ENCODE measurements at places on chromosomes 11 and 22.

DNA sequence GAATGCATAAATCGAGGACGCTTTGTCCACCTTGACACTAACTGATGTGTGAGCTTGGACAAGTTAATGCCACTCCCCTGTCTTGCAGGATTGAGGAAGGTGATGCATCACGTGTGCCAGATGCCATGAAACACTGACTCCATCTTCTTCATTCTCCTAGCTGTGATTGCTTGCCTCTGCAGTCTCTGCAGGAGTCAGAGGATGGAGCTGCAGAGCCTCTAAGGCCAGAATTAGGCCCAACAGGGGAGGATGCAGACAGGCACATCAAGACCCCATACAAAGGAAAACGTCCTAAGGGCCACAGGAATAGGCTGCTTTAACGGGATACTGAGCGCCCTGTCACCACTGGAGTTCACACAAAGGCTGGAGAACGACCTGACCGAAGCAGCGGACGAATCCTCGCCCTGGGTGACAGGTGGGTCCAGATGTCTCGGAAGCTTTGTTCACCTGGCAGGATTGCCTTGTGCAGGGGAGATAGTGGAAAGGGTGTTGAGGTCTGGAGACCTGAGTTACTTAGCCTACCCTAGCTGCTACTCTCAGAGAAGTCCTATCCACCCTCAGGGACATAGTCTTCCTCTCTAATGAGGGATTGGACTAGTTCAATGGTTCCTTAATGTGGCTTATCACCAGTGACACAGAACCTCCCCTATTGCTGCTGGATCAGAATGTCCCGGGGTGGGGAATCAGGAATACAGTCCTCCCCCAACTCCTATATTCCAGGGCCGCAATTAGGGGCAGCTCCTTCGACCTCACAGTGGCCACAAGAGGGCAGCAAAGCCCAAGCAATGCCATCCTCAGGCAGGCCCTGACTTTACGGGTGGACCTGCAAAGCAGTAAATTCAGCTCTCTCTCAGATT is 32.4 kb downstream of the DBX1 start:
- peak; percentile 59 for DNase-seq

DNA sequence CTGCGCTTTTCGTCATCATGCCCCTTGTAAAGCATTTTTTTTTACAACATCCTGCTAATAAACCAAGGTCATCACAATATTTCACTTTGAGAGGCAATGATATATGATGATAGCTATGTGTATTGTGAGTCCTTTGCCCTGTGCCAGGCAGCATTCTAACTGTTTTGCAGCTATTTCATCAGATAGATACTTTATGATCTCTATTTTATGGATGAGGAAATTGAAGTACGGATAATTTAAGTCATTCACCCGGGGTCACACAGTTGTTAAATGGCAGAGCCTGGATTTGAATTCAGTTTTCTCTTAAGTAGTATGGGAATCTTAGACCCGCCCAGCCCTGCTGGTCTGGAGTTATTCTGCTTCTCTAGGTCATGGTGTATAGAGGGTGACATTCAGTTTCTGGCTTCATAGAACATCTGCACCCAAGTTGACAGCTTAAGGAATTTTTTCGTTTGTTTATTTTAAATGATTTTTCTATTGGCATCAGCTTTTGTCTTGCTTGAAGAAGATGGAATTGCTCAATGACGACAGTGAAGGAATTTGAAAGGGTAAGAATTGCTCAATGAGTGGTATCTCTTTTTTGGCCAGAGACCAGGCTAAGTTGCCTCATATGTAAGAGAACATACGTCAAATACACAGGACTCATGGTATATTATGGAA is 926 bp downstream of the PRR5L start:
- DNase-seq: peak; percentile 71

DNA sequence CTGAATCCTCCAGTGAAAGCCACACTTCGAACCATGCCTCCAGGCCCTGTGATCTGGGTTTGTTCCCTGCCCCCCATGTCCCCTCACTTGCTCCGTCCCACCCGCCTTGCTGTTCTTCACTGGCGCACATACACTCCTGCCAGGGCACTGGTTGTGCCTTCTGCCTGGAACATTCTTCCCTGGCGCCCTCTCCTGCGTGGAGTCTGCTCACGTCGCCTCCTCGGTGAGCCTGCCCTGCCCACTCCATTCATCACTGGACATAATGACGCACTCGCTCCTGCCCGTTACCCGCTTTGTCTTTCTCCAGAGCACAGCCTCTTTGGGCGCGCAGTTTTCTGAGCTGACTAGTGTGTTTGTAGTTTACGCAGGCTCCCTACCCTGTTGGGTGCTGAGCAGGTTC is 21.0 kb upstream of the MIEF1 start:
- no peak for DNase-seq

DNA sequence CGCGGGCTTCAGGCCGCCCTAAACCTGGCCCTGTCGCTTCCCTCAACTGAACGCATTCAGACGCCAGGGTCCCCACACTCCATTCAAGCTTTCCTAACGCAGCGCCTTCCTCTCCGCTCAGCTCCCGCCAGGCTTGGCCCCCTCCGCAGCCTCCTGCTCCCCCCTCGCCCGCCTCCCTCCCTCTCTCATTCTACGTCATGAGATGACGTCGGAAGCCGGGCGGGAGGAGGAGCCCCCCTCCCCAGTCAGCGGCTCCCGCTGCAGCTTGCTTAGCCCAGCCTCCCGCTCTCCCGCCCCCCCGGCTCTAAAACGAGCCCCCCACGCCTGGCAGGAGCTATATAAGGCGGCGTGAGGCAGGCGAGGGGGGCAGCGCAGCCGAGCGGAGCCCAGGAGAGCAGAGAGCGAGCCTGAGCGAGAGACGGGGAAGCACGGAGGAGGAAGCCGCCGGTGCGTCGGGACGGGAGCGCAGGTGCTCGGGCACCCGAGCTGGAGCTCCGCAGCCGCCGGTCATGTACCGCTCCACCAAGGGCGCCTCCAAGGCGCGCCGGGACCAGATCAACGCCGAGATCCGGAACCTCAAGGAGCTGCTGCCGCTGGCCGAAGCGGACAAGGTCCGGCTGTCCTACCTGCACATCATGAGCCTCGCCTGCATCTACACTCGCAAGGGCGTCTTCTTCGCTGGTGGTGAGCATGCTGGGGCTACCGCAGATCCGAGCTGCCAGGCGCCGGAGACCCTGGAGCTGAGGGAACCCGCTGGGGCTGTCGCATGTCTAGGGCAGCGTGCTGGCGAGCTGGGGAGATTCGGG is at the start of gene NPAS4:
TSS of gene NPAS4 (plus strand) at position 365 of the 806 bp plus-strand sequence. CDS start at position 510, 145 bp downstream.
- DNase-seq: no peak

- no peak for DNase-seq
Observed at GRCh38 chr11:9069862-9070470, 21.4 kb downstream of the SCUBE2 start.

DNA sequence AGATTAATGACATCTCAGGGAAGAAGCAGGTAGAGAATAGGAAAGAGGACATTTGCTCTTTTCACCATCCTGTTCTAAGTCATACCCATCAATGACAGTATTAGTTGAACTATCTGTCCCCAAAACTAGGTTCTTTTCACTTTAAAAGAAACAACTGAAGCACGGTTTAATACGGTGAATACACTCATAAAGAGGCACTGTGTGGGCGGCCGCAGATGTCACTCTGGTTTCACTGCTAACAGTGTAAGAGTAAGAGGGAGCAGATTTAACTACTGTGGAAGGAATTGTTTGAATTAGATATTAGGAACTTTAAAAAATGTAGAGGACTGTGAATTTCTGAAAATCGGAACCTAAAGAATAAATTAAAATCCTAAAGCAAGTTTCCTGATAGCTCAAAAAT is 49.5 kb downstream of the VSIG10L2 start:
- DNase-seq: no peak

- DNase-seq: peak; percentile 69
Observed at GRCh38 chr11:450809-451451, 851 bp downstream of the PTDSS2 start.

DNA sequence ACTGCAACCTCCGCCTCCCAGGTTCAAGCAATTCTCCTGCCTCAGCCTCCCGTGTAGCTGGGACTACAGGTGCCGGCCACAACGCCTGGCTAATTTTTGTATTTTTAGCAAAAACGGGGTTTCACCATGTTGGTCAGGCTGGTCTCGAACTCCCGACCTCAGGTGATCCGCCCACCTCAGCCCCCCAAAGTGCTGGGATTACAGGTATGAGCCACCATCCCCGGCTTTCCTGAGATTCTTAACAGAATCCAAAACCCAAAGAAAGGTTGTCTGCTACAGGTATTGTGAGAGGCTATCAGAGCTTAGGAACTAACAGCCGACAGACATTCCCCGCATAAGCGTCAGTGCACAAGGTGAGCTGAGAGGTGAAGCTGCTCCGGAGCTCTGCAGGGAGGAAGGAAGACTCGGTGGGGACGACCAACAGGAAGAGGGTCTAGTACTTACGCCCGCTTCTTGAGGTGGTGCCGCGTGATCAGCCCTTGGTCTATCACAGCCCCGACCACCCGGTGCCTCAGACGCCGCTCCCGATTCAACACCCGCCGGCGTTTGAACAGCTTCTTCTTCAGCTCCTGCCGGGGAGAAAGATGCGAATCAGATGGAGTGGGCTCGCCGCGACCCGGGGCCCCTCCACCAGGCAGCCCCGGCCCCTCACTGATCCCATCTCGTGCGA is 470 bp downstream of the C11orf98 start:
- peak; percentile 48 for DNase-seq

DNA sequence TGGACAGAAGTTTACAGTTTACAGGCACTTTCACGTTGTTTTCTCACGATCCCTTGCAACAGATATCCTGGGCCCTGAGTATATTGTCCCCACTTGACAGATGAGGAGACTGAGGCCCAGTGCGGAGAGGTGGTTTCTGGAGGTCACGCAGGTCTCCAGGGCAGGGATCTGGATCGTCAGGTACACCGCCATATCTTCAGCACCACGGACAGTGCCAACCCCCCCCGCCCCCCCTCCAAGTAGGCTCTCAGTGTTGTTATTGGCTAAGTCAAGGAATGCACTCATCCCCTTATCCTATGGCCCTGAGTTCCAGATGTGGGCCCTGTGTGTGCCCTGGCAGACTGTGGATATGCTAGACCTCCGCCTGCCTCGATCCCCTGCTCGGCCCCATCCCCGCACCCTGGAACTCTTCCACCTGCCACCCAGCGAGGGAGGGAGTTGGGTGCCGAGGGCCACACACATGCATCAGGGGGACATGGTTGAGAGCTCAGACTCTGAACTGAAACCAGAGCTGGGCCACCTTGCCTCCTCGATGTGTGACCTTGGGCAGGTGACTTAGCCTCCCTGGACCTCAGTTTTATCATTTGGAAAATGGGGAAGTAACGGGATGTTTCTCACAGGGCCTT is 37.5 kb downstream of the MPPED1 start:
- no peak for DNase-seq

DNA sequence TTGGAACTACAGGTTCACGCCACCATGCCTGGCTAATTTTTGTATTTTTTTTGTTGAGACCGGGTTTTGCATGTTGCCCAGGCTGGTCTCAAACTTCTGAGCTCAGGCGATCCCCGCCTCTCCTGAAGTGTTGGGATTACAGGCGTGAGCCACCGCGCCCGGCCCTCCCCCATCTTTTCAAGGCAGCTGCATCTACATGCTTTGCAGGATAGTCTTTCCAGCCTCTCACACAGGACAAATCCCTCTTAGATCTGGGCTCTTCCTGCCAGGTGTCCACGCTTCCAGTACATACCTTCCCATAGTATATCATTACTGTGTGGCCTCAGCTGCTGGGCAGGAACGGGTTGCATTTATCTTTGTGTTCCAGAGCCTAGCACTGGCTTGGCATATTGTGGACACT is 49.7 kb downstream of the C11orf96 start:
- DNase-seq: no peak

GRCh38 chr11:114317787-114318137 is 21.6 kb downstream of the NNMT start:
- DNase-seq: peak; percentile 64

DNA sequence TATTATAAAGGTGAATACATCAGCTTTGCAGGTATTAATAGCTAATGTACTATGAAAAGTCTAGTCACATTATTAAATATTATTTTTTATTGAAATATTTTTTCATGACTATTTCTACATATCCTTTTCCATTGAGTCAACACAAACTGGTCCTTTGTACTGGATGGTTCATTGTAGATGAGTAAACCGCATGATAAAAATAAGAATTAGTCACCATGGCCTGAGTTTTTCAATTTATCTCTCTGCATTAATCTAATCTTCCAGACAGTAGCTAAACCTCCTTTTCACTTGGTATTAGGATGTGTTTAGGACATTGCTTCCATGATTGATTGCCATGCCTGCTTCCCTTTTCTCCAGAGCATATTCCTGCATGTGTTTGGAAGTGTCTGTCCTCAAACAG is 439.4 kb upstream of the ARHGAP42 start:
- no peak for DNase-seq

GRCh38 chr22:23270212-23270733 is 90.0 kb downstream of the BCR start:
- peak; percentile 5 for DNase-seq

GRCh38 chr11:128575174-128575960 is 12.0 kb downstream of the ETS1 start:
- DNase-seq: no peak

GRCh38 chr11:76284161-76284560 is 77.9 kb upstream of the WNT11 start:
- DNase-seq: no peak

DNA sequence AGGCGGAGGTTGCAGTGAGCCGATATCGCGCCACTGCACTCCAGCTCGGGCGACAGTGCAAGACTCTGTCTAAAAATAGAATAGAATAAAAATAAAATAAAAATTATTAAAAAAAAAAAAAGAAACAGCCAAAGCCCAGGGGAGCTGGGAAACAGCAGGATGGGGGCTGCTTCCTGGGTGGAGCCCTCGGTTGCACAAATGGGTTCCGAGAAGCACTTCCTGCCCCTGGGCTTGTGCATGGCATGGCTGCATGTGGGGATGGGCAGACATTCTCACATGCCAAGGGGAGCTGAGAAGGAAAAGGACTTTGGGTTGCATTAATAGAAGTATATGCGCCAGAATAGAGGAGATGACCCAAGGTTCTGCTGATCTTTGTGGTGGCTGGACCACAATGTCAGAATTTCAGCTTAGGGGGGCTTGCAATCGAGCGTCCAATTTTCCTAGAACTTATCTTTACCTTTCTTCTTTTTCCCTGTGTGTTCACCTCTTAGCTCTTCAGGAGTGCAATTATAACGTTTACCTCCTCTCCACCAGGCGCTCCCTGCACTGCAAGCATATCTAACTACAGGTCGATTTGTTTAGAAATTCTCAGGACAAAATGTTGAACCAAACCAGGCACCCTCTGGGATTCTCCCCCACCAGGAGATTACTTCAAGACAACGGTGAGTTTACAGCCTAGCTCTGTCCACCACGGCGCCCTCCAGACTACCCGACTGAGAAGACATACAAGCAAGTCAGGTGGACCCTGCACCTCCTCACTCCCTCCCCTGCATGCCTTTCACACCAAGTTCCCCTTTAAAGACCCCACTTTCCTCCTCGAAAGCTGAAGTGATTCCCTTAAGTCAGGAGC is 53.2 kb downstream of the SHISAL1 start:
- DNase-seq: no peak

- DNase-seq: no peak
Observed at GRCh38 chr11:34595960-34596644, 24.8 kb upstream of the EHF start.

- no peak for DNase-seq
Observed at GRCh38 chr11:91264481-91264880, 960.1 kb upstream of the FAT3 start.

- no peak for DNase-seq
Observed at GRCh38 chr11:72229336-72229924, 4.9 kb downstream of the INPPL1 start.

All from fibroblast of skin of right biceps (primary cell).